ENCODE measurements at places on chromosomes 16 and 17.

GRCh38 chr17:17015230-17015629, 27.0 kb upstream of the MPRIP start:
- no peak for DNase-seq

DNA sequence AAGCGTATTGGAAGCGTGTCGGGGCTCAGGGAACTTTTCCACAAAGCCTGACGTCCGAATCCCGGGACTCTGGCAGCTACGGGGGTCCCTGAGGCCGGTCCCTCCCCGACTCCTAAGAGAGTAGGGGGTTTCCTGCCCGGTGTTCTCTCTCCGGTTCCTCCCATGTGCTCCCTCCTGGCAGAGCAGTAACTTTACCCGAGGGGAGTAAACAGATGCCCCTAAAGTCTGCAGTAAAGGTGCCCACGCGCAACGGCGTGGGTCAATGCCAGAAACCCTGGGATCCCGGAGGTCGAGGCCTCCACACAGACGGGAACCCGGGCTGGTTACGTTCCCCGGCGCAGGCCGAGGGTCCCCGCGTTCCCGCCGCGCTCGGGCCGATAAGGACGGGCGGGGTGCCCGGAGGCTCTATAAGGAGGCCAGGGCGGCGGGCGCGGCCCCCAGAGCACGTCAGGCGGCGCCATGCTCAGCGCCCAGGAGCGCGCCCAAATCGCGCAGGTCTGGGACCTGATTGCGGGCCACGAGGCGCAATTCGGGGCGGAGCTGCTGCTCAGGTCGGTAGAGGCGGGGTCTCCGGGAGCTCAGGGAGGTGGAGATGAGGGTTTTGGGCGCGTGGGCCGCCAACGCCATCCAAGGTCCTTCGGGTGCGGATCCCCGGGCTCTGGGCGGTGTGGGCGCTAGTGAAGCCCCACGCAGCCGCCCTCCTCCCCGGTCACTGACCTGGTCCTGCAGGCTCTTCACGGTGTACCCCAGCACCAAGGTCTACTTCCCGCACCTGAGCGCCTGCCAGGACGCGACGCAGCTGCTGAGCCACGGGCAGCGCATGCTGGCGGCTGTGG, at the start of gene HBM:
HBM (plus strand) TSS at position 440 of the 836 bp plus-strand sequence; CDS start at position 460, 20 bp downstream.
- DNase-seq = no peak

DNA sequence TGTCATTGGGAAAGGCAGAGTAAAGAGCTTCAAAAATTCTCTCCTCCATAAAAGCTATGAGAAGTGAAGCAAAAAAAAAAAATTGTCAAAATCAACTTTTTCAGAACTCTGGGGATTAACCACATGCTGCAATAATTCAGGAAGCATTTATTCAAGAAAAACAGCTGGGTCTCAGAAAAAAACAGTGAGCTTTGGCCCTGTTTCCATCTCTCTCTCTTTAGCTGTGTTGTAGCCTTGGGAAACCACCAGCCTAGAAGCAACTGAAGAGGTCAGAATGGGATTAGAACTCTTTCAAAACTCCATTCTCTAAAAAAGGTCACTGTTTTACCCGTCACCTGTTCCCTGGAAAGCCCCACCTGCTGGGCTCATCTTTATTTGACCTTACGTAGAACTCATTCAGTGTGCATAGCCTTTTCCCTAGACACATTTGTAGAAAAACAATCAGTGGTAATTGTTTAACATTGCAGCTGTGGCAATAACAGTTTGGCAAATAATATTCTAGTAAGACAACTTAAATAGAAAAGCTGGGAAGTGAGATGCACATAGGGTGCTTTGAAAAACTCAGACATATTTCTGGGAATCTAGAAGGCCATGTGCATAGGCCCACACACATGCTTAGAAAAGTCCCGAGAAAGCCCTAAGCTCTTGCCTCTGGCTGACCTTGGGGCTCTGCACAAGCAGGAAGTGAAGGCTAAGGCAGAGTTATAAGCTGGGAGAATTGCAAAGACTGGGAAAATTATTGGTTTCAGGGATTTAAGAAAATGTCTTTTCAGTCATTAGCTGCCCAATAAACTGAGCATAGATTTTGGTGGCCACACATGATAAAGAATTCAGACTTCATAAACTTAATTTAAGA, 18.0 kb downstream of the SLC5A11 start:
- no peak for DNase-seq

DNA sequence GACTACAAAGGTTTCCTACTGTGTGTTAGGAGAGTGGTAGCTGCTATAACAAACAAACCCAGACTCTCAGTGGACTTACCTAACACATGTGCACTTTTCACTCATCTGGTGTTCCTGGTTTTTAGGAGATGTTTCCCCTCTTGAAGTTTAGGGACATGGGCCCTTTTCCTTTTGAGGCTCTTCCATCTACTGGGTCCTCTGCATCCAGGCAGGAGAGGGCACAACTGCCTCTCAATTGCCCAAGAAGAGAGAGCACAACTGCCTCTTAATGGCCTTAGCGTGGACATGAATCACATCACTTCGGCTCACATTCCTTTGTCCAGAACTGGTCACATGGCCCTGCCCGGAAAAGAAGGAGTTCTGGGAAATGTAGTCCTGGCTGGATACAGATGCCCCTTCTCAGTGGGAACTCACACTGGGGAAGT, 9.8 kb upstream of the TNRC6C start:
- no peak for DNase-seq

DNA sequence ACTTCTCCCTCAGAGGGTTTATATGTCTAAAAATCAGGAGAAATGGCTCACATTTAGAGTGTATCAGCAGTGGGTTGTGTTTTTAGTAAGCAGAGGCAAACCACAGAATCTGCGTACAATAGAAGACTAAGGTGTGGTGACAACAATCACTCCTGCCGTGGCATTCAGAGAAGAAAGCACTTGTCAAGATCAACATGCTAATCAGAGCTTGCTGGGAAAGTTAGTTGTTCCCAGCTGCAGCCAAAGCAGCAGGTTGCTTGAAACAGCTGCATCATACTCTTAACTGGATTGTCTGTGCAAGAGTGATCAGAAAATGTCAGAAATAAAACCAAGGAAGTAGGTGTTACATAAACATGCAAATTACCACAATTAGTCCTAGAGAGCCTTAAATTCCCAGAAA, 616.4 kb downstream of the CDH8 start:
- DNase-seq = no peak

Data from NCI-H345 (cell line).